HEK293T (cell line): ENCODE measurements at places on chromosomes 1 and 21.

DNA sequence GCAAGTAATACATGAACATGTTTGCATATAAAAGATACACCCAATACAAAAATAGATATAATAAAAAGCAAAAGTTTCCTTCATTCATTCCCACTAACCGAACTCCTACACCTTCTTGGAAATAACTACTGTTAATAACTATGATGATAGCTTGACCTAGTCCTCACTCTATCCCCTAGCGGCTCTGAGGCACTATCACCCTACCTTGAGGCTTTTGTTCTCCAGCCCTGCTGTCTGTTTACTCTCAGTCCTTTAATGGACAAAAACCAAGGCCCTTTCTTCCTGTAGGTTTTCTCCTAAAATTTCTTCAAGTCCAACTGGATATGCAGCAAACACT, 186.6 kb downstream of the SLC35F3 start:
- no peak for DNase-seq

- no peak for DNase-seq
Measured at GRCh38 chr21:39669976-39670661, 57.4 kb downstream of the B3GALT5 start.

- no peak for DNase-seq
Measured at GRCh38 chr1:56534130-56534651, 45.2 kb downstream of the PLPP3 start.

DNA sequence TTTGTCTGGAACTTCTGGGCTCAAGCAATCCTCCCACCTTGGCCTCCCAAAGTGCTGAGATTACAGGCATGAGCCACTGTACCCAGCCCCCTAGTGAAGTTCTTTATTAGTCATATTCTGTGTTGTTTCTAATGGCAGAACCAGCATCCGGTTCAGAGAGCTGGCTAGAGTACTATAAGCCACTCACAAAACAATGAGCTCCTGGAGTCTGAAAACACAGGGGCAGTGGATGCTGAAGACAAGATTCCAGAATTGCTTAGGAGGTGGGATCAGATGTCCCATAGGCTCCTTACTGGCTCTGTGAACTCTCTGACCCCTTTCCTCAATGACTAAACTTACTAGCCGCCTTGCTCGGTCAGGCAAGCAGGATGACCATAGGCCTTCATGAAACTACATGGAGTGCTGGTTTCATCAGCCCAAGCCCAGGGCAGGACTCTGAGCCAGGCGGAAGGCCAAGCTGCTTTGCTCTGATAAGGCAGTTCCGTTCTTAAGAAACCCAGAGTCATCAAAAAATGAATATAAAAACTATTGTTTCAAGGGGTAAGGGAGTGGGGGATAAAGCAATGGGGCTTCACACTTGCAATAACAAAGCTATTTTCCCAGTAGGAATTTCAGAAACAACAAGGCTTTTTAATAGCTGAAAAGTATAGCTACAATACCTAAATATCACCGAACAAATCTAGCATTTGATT, 8.1 kb downstream of the MTHFR start:
- no peak for DNase-seq

DNA sequence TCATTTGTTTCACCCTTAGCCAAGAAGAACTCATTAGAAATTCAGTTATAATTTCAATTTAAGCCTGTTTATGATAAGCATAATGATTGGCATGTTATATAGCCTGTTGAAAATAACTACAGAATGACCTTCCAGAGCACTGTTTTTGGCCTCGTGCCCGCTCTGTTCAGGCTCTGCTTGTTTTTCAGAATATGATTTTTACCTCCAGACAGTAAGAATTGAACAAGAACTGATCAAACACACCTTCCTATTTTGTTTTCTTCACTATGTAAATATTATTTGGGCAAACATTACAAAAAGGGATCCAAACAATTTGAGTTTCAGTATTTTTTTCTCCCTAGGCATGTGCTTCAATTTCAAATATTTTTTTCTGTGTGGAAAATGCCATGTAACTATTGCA, 48.1 kb upstream of the ANGPTL1 start:
- no peak for DNase-seq

DNA sequence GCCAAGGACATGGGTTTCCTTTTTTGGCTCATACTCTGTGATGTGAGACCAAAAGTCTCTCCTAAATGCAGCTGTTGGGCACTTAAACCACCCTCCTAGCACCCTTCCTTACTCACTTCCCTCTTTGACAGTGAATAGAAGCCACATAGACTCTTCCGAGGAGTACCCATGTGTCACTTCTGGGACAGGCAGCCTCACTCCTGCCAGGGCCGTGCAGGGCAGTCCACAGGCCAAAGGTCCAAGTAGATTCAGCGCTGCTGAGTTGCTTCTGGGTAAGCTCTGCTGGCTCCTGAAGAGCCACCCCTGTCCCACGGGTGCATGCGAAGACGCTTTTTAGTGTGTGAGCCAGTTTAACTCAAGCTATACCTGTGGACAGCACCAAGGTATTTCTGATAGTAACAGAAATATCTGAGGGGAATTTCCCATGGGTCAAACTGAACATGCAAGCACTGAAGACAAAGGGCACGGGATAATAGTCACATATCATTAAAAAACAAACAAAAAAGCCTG, 36.8 kb upstream of the BMP8B start:
- no peak for DNase-seq

DNA sequence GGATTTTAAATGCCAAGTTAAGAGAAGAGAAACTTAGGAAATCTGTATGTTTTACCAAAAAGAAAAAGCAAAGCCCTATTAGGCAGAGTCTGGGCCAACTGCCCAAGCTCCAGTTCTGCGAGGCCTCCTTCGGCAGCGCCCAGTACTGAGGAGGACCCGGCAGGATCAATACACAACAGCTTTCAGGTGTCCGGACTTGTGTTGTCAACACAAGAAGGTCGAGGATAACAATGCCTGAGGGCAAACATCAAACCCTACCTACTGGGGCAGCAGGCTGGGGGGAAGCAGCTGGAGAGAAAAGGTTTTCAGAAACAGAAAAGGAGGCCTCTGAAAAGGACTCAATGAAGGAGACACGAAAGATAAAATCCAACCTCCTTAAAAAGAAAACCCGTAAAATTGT, 98.1 kb upstream of the GJB5 start:
- no peak for DNase-seq

DNA sequence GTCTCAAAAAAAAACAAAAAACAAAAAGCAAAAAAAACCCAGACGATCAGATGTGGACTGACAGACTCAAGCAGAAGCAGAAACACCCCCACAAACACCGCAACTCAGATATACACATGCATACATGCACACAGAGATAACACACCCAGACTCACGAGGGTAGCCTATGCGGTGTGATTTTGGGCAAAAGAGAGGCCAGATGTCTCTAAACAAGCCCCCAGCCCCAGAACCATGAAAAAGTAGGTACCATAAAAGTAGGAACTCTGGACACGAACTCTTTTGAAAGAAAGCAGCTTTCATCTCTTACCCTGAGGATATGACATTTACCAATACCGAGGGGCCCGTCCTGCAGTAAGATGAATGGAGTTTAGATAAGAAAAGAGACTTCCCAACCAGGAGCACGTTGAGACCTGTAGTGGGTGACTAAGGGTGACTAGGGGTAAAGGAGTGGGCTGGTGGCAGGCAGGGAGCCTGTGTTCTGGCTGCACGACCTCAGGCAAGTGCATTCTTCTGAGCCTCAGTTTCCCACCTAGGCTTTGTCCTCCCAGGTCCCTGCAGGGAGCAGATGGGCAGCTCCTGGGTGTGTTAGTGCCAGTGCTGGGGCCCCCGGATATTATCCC, 1.5 kb upstream of the TINAGL1 start:
- peak; percentile 9 for DNase-seq

GRCh38 chr1:23551849-23552248, 7.5 kb downstream of the ID3 start:
- DNase-seq = no peak

DNA sequence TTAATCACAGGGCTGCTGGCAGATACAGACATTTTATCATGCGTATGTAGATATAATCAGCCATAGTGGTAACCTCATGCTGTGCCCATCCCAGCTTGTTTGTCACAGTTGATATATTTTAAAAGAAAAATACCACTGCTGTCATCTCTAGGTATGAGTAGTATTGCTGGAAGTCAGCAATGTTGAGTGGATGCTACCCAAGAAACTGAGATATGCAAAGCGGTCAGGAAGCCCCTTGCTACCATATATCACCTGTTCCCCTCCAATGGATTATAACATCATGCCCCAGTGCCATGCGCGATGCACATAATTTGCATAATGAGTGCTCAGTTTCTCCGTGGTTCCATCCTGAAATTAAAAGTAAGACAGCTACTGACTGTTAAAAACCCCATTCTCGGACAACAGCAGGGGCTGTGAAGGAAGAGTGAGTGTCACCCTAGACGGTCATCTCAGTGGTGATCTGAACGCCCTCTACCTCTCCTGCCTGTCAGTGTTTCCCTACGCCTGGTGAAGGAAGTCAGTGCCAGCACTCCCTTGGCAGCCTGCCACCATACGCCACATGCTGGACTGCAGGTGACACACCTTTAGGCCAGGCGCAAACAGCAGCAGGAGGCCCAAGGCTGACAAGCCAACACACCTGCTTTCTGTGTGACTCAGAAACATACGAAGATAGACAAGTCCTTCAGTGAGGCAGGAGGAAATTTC, 2.7 kb downstream of the IL10RB start:
- no peak for DNase-seq

- no peak for DNase-seq
Measured at GRCh38 chr1:58811303-58811702, 27.5 kb upstream of the JUN start.

DNA sequence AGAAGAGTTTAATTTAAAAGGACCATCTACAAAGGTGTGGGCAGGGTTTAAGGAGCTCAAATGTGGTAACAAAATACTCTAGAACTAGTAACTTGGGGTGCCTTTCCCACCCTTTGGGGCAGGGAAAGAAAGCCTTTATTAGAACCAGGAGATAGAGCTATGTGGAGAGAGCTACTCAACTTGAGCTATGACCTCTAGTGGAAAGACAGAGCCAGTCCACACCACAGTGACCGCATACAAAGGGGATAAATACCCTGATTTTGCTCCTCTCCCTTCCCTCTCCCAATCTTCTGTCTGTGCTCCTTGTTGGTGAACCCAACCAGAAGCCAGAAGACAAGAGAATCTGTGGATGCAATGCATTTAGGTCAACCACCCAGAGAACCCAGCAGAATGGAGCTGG, 54.4 kb upstream of the JAK1 start:
- no peak for DNase-seq

DNA sequence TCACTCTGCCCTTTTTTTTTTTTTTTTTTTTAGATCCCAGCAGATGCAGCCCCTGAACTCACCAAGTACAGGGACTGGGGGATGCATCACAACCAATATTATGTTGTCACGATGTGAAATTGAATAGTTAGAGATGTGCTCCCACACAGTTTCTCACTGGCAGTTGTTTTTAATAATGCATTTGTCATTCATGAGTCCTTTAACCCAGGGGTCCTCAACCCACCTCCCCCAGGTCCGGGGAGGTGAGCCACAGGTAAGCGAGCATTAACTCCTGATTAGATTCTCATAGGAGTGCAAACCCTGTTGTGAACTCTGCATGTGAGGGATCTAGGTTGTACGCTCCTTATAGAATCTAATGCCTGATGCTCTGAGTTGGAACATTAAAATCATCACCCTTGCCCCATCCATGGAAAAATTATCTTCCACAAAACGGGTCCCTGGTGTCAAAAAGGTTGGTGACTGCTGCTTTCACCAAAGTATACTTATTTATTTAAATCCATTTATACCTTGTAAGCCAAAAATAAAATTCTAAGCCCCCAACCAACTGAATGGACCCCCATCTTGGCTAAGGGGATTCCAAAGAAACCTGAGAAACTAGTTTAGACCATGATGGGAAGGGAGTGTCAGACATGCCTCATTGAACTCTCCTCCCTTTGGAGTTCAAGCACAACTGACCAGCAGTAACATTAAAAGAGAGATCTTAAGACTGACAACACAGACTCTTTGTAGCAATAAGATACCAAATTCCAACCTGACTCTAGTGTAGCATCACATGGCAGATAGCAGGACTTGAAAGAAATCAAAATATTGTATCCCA, 119.3 kb upstream of the ATP1A1 start:
- no peak for DNase-seq

GRCh38 chr1:238029126-238029525, 138.4 kb upstream of the ZP4 start:
- DNase-seq = no peak

DNA sequence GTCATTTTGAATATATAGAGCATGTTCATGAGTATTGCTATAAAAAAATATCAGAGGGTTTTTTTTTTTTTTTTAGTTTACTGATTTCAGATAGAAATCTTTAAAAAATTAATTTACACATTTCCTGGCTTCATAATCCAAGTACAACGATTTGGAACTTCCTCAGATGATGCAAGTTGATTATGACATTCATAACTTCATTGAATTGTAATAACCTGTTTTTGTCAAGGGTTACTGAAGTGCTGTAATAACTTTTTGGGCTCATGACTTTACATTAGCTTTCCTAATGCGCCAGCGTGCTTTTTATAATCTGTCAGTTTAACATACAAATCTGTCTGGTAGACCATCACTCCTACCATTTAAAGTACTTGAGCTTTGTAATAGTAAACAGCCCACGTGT, 81.3 kb downstream of the SASS6 start:
- DNase-seq = no peak

GRCh38 chr1:175887521-175887920, 144.1 kb upstream of the TNR start:
- DNase-seq = no peak

DNA sequence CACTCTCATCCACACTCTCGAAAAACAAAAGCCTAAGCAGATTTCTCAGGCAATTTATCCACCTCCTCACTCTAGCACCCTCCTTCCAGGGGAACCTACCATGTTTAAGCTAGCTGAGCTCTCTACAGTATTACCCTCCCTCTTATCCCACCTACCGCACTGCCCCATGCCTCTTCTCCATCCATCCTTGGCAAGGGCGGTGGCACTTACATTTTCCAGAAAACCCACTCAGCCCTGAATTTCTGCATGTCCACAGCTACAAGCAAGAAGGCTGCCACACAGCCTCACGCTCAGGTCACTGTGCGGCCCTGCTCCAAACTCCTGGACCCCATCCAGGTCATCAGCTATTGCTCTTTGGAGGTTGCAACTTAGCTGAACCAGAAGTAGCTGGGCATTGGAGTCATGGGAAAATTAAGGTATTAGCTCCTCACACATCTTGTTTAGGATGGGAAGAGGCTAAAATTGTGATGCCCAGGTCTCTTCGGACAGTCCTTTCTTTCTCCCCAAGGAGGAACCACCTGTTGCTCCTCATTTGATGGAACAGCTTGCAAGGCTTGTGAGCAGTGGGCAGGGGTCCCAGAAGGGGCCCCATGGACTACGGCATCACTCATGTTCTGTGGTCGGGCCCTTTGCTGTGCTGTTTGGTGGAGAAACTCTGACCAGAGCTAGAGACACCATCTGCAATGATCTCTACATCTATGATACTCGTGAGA, 1.1 kb downstream of the KLHDC9 start:
- no peak for DNase-seq

- DNase-seq = peak; percentile 70
Measured at GRCh38 chr1:240946926-240947325, 335.0 kb upstream of the GREM2 start.

GRCh38 chr1:225608014-225608796, 44.7 kb downstream of the ENAH start:
- no peak for DNase-seq

GRCh38 chr1:185864331-185864730, 130.1 kb downstream of the HMCN1 start:
- no peak for DNase-seq
